RWPE2 (cell line): ENCODE measurements at places on chromosomes 11 and 22.

DNA sequence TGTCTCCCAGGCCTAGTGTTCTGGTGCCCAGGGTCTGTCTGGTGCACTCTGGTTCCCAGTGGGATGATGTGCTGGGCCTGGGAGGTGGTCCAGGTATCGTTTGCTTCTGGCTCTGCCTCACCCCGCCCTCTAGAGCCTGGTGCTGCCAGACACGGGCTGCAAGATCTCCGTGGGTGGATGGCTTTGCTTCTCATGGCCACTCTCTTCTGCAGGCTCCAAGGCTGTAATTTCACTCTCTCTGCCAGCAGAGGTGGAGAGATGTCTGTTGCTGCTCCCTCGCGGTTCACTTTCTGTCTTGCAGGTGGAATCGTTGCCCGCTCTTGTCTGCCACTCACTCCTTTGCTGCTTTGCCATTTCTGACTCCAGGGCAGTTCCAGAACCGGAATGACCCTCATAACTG lies 13.4 kb downstream of the NADSYN1 start:
- H3K27ac ChIP-seq, result no peak overlapping the region
- H3K4me3 ChIP-seq, result no peak overlapping the region
- peaks cover 4% of the 10 kb centered on the region; the same call in 1 of the 2 replicates for H3K36me3 ChIP-seq
- H3K27me3 ChIP-seq, result no peaks in the 10 kb centered on the region
- no peaks in the 10 kb centered on the region for H3K4me1 ChIP-seq

DNA sequence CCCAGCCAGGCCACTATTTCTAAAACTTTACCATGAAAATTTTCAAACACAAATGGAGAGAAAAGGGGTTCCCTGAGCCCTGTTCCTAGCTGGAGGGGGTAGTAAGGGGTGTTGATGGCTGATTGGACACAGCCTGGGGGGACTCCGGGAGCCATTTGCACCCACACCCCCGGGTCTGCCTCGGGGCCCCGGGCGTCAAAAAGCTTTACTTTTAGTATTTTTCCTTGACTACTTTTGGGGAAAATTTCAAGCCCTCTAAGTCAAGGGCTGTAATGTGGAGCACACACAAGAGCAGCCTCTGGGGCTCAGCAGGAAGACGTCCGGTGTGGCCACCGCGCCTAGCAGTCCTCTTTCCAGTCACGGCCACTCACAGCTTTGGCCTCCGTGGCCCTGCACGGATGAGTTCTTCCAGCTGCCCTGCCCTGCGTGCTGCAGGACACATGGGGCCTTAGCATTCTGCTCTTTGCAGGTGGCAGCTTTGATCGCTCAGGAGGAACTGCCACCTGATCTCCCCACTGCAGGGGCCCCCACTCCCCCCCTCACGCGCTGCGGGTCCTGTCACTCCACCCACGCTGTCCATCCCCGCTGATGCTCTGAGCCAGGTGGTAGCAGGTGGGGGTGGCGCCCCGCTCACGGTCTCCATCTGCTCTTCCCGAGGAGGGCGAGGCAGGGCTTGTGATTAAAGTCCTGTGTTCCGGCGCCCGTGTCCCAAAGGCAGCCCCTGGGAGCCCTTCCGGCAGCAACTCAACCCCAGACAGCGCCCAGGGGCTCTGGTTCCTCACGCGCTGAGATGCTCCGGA lies 14.4 kb downstream of the RNH1 start:
- H3K36me3 ChIP-seq, result peaks cover 37% of the 10 kb centered on the region
- no peaks in the 10 kb centered on the region for H3K4me1 ChIP-seq

- H3K27ac ChIP-seq, result peak overlapping the region; percentile 96
- H3K36me3 ChIP-seq, result no peaks in the 10 kb centered on the region
- no peak for DNase-seq
- no peaks in the 10 kb centered on the region for H3K27me3 ChIP-seq
Observed at GRCh38 chr11:1832920-1833295, 1.9 kb upstream of the SYT8 start.

DNA sequence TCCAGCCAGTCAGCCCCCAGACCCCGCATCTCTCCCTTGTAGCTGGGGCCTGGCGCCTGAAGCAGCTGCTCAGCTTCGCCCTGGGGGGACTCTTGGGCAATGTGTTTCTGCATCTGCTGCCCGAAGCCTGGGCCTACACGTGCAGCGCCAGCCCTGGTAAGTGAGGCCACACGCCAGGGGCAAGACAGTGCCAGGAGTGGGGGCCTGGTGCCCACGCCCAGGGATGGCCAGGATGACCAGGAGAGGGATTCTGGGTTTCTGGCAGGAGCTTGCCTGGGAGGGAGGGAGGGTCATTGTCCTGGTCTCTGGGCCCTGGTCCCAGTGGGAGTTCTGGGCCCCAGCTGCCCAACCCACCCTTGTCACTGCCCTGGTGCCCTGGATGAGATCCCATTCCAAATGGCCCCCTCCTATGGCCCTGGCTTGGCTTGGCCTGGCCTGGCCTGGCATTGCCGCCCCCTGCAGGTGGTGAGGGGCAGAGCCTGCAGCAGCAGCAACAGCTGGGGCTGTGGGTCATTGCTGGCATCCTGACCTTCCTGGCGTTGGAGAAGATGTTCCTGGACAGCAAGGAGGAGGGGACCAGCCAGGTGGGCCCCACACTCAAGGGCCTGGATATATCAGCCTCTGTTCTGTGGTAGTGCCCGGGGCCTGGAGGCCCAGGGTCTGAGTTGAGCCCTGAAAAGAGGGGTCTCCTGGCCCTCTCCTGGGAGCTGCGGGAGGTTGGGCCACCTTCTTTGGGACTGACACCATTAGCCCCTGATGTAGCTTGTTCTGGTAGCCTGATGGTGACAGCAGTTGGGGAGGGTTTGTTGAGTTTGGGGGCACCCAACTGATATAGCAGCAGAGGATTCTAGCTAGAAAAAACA lies 3.7 kb downstream of the SLC39A13 start:
- no peak overlapping the region for H3K27ac ChIP-seq
- DNase-seq, result no peak
- no peaks in the 10 kb centered on the region for H3K27me3 ChIP-seq
- peaks cover 9% of the 10 kb centered on the region for H3K4me1 ChIP-seq
- peaks cover 46% of the 10 kb centered on the region for H3K36me3 ChIP-seq

- no peaks in the 10 kb centered on the region for H3K36me3 ChIP-seq
- H3K27me3 ChIP-seq, result peaks cover 36% of the 10 kb centered on the region
- DNase-seq, result no peak
- H3K4me3 ChIP-seq, result no peak overlapping the region
- H3K27ac ChIP-seq, result no peak overlapping the region
- H3K4me1 ChIP-seq, result no peaks in the 10 kb centered on the region
Observed at GRCh38 chr11:117792241-117792640, 4.8 kb downstream of the DSCAML1 start.

DNA sequence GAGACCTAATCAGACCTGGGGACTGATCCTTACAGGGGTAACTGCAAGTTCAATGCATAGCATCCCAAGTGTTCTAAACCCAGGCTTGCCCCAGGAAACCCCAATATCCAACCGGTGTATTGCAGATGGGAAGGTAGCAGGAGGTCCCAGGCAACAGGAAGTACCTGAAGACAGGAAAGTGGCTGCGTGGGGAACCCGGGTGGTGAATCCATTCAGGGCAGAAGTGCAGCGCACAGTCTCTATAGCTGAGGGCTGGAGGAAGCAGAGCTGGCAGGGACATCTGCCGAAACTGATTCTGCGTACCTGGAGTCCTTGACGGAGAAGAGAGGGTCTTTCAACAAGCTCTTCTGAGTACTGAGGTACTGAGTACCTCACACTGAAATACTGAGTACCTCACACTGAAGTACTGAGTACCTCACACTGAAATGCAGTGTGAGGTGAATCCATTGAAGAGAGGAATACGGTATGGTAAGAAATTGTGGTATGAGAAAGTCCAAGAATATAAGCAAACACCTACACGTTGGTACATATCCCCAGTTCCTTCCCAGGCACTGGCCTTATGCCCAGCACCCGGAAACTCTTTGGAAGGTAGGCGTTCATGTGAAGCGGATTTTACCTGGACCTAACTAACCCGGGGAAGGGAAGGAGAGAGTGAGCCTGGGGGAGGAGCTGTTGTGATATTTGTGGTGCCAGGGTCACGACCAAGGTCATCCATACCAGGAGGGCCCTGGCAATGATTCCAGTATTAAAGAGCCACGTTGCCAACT lies 20.1 kb downstream of the SCN4B start:
- DNase-seq, result no peak
- H3K36me3 ChIP-seq, result no peaks in the 10 kb centered on the region
- no peaks in the 10 kb centered on the region for H3K27me3 ChIP-seq
- H3K4me3 ChIP-seq, result no peak overlapping the region

- no peak for DNase-seq
- no peak overlapping the region for H3K4me3 ChIP-seq
- H3K27me3 ChIP-seq, result no peaks in the 10 kb centered on the region
- no peak overlapping the region for H3K27ac ChIP-seq
- no peaks in the 10 kb centered on the region; the same call in none of the 2 replicates for H3K36me3 ChIP-seq
Observed at GRCh38 chr11:856397-856796, 13.7 kb downstream of the TSPAN4 start.

DNA sequence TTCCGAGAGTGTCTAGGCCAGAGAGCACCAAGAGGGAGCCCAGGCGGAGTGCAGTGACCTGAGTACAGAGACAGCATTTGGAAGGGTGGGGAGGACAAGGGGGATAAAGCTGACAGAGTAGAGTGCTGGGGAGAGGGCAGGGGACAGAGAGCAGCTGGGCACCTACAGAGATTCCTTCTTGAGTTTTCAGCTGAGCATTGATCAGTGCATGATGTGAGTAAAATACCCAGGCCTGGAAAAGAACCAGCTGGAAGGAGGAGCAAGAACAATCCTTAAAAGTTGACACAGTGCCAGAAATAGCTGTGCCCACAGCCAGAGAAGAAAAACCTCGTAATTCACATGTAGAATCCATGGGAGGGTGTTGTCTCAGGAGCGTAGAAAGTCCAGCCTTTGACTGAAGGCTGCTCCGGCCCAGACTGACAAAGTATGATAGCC lies 33.9 kb upstream of the PANX2 start:
- H3K4me3 ChIP-seq, result no peak overlapping the region
- no peaks in the 10 kb centered on the region for H3K36me3 ChIP-seq
- DNase-seq, result no peak
- H3K27me3 ChIP-seq, result no peaks in the 10 kb centered on the region
- no peaks in the 10 kb centered on the region for H3K4me1 ChIP-seq
- H3K27ac ChIP-seq, result no peak overlapping the region

GRCh38 chr11:115167456-115167855 lies 336.8 kb downstream of the CADM1 start:
- H3K27me3 ChIP-seq, result no peaks in the 10 kb centered on the region
- H3K4me3 ChIP-seq, result no peak overlapping the region
- H3K4me1 ChIP-seq, result no peaks in the 10 kb centered on the region
- no peaks in the 10 kb centered on the region for H3K36me3 ChIP-seq

GRCh38 chr11:17036666-17037658 lies 22.7 kb upstream of the PLEKHA7 start:
- no peak for DNase-seq
- H3K4me3 ChIP-seq, result no peak overlapping the region
- H3K36me3 ChIP-seq, result no peaks in the 10 kb centered on the region
- H3K27me3 ChIP-seq, result no peaks in the 10 kb centered on the region

- H3K27ac ChIP-seq, result no peak overlapping the region
- no peak for DNase-seq
- no peak overlapping the region for H3K4me3 ChIP-seq
- no peaks in the 10 kb centered on the region for H3K36me3 ChIP-seq
- peaks cover 37% of the 10 kb centered on the region for H3K27me3 ChIP-seq
Observed at GRCh38 chr11:125768336-125769046, 10.1 kb downstream of the PATE2 start.

- no peak for DNase-seq
- H3K27me3 ChIP-seq, result no peaks in the 10 kb centered on the region
- peaks cover 17% of the 10 kb centered on the region for H3K4me1 ChIP-seq
- H3K36me3 ChIP-seq, result no peaks in the 10 kb centered on the region
- H3K4me3 ChIP-seq, result no peak overlapping the region
Observed at GRCh38 chr11:46235777-46236688, 41.4 kb upstream of the CREB3L1 start.

GRCh38 chr11:86508604-86509587 lies 134.2 kb downstream of the CCDC81 start:
- H3K27me3 ChIP-seq, result no peaks in the 10 kb centered on the region
- no peaks in the 10 kb centered on the region for H3K36me3 ChIP-seq
- peak overlapping the region; percentile 71 for H3K27ac ChIP-seq
- H3K4me1 ChIP-seq, result peaks cover 29% of the 10 kb centered on the region
- DNase-seq, result no peak

GRCh38 chr11:74412321-74412720 lies 14.1 kb upstream of the PGM2L1 start:
- peaks cover 14% of the 10 kb centered on the region for H3K4me1 ChIP-seq
- H3K36me3 ChIP-seq, result no peaks in the 10 kb centered on the region

DNA sequence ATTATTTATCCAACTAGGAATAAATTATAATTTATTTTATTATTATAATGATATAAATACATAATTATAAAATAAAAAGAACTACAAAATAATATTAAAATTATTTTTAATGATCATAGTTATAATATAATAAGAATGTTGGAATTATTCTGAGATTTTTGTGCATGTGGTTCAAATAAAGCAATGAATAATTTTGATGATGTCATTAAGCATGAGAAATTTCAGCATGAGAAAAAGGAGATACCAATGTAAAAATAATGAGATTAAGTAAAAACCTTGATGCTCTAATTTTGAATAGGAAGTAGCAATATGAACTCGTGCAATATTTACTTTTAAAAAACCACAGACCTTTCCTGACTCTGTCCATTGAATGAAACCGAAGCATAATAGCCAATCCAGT lies 181.8 kb upstream of the MTNR1B start:
- no peak overlapping the region for H3K4me3 ChIP-seq
- no peaks in the 10 kb centered on the region for H3K4me1 ChIP-seq
- no peaks in the 10 kb centered on the region for H3K36me3 ChIP-seq
- no peak for DNase-seq

GRCh38 chr22:29638678-29639077 lies 35.2 kb downstream of the NF2 start:
- peaks cover 62% of the 10 kb centered on the region for H3K36me3 ChIP-seq
- DNase-seq, result no peak
- H3K4me1 ChIP-seq, result peaks cover 5% of the 10 kb centered on the region
- H3K4me3 ChIP-seq, result no peak overlapping the region
- H3K27me3 ChIP-seq, result no peaks in the 10 kb centered on the region

- H3K36me3 ChIP-seq, result no peaks in the 10 kb centered on the region
- H3K4me3 ChIP-seq, result no peak overlapping the region
- peak overlapping the region; percentile 53 for H3K27ac ChIP-seq
- no peaks in the 10 kb centered on the region for H3K27me3 ChIP-seq
Observed at GRCh38 chr11:88414385-88414861, 76.9 kb upstream of the CTSC start.

DNA sequence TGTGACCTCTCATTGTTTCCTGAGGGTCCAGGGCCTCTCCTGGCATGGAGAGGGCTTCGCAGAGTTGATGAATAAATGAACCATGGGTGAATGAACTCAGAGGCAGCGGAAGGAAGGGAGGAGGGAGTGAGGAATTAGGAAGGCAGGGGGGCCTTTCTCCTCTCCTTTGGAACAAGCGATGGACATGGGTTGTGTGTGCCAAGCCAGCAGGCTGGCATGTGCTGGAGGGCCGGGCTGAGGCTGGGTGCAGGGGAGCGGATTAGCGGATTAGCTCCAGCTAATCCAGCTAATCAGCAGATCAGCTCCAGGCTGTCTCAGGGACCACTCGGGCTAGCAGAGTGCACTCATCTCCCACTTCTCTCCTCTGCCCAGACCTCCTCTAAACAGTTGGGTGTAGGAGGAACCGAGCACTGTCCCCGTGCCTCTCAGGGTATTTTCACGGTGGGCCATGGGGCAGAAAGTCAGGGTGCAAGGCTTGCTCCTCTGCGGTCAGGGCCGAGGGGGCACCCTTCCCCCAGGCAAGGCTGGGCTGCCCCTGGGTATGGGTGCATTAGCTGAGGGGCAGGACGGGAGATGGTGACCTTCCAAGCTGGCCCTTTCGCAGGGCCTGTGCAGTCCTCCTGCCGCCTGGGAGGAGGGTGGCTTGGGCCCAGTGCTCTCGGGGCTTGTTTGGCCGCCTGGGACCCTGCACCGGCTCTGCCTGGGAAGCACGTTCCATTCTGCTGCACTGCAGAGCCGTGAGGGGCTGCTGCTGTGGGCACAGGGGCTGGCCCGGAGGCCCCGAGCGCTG lies 120.3 kb upstream of the B3GAT1 start:
- H3K4me3 ChIP-seq, result no peak overlapping the region
- no peak for DNase-seq
- H3K4me1 ChIP-seq, result no peaks in the 10 kb centered on the region
- H3K27ac ChIP-seq, result no peak overlapping the region
